ENCODE measurements at places on chromosomes 12 and 14. TPM values are rescaled to one million over a fixed set of nuclear protein-coding genes. Genes with fewer than 3 reads are reported as not detected.

- peak; percentile 40 for DNase-seq
- peaks cover 3% of the 10 kb centered on the region for H3K36me3 ChIP-seq
- H3K27ac ChIP-seq: no peak overlapping the region
- H3K27me3 ChIP-seq: no peaks in the 10 kb centered on the region
- peaks cover 42% of the 10 kb centered on the region for H3K4me1 ChIP-seq
- H3K4me3 ChIP-seq: no peak overlapping the region
Observed at GRCh38 chr14:100372357-100373048, 49.4 kb downstream of the SLC25A47 start.

DNA sequence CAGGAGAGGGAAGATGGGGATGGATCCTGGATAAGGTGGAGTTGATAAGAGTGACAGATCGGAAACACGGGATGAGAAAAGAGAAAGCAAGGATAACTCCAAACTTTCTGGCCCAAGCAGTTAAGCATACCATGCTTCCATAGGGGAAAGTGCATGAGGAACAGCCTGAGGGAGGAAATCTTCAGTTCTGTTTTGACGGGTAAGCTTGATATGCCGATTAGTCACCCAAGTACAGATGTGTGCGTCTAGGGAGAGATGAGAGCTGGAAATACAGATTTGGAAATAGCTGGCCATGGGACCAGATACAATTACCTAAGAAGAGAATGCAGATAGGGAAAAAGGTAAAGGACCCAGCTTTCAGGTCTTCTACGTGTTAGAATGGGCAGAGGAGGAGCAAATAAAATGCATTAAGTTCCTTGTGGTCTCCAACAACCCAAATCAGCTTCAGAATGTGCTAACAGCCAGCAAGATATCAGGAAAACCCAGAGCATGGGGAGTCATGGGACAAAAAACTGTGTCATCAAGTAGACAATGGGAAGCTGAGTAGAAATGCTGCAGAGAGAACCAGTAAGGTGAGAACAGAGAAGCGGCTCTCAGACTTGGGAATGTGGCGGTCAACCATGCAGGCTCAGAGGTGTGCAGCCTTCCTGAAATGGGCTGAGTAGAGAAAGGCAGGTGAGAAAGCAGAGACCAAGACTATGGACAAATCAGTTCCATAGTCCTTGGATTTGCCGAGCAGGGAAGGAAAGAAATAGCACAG lies 56.3 kb downstream of the PPP1R36 start:
- no peaks in the 10 kb centered on the region for H3K36me3 ChIP-seq
- H3K4me1 ChIP-seq: no peaks in the 10 kb centered on the region
- no peak overlapping the region for H3K27ac ChIP-seq
- DNase-seq: no peak

- no peak for DNase-seq
- no peak overlapping the region for H3K4me3 ChIP-seq
- no peak overlapping the region for H3K27ac ChIP-seq
- H3K27me3 ChIP-seq: no peaks in the 10 kb centered on the region
- H3K36me3 ChIP-seq: no peaks in the 10 kb centered on the region
Observed at GRCh38 chr14:77605392-77605972, 11.0 kb downstream of the SPTLC2 start.

DNA sequence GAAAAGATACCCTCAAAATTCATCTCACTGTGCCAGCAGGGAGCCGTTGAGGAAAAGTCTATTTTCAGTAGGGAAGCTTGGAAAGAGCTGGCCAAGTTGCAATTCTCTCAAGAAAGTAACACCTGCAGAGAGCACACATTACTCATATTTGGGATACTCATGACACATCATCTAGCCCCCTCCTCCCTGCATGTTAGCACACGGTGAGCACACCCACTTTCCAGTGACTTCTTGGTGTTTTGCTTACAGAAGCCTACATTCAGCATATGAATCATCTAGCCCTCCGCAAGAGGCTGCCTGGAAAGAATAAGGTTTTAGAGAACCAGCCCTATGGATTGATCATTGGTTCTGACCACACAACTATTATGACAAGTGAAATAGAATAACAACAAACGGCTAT lies 124.5 kb downstream of the PTPRO start:
- H3K4me1 ChIP-seq: no peaks in the 10 kb centered on the region
- no peak overlapping the region for H3K27ac ChIP-seq

Gene NTS
- not detected for total RNA-seq

Gene FBLN5
- 27.6 TPM for total RNA-seq

- no peaks in the 10 kb centered on the region for H3K27me3 ChIP-seq
- no peaks in the 10 kb centered on the region for H3K36me3 ChIP-seq
- H3K27ac ChIP-seq: peak overlapping the region; percentile 81
- peak overlapping the region; percentile 96 for H3K4me3 ChIP-seq
Observed at GRCh38 chr12:753611-754472, 1.5 kb downstream of the WNK1 start.

Gene APOF
- total RNA-seq: not detected

GRCh38 chr12:98402091-98402490 lies 113.3 kb upstream of the TMPO start:
- H3K4me1 ChIP-seq: peaks cover 48% of the 10 kb centered on the region
- H3K36me3 ChIP-seq: no peaks in the 10 kb centered on the region
- no peak overlapping the region for H3K27ac ChIP-seq
- no peaks in the 10 kb centered on the region for H3K27me3 ChIP-seq
- no peak overlapping the region for H3K4me3 ChIP-seq
- no peak for DNase-seq

Gene PITPNM2
- 15.9 TPM for total RNA-seq

DNA sequence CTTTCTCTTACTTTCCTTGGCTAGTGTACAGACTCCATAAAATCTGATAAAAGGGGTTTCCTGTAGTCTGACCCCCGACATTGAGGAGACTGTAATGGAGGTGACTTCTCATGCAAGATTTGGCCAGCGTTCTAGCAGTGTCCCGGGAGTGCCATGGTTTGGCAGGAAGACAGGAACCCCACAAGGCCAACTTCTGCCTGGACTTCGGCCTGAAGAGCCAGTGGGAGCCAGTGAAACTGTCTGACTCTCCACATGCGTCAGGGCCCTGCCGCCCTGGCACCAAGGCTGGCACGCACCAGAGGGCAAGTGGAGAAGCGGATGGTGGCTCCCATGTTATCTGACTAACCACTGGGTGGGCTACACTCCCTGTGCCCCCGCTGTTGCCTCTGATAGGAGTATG lies 70.5 kb downstream of the TMEM260 start:
- H3K4me3 ChIP-seq: no peak overlapping the region
- no peaks in the 10 kb centered on the region for H3K36me3 ChIP-seq
- no peaks in the 10 kb centered on the region for H3K27me3 ChIP-seq
- H3K27ac ChIP-seq: no peak overlapping the region

Gene SLCO1B1
- total RNA-seq: not detected

DNA sequence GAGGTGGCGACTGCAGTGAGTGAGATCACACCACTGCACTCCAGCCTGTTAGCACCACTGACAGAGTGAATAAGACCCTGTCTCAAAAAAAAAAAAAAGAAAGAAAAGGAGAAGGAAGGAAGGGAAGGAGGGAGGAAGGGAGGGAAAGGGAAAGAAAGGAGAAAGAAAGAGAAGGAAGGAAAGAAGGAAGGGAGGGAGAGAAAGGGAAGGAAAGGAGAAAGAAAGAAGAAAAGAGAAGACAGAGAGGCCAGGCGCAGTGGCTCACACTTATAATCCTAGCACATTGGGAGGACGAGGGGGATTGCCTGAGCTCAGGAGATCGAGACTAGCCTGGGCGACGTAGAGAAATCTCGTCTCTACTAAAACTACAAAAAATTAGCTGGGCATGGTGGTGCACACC lies 13.2 kb downstream of the DCAF5 start:
- no peaks in the 10 kb centered on the region for H3K27me3 ChIP-seq

Gene OR4K15
- total RNA-seq: not detected

DNA sequence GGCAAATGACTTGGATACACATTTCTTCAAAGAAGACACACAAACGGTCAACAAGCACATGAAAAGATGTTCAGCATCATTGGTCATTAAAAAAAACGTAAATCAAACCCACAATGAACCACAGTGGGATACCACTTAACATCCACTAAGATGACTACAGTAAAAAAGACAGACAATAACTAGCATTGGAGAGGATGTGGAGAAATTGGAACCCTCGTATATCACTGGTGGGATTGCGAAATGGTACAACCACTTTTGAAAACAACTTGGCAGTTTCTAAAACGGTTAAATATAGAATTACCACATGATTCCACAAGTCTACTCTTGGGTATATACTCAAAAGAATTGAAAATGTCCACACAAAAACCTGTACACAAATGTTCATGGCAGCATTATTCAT lies 25.2 kb upstream of the PPFIBP1 start:
- no peak overlapping the region for H3K4me3 ChIP-seq
- no peaks in the 10 kb centered on the region for H3K4me1 ChIP-seq
- DNase-seq: no peak
- no peaks in the 10 kb centered on the region for H3K36me3 ChIP-seq
- no peak overlapping the region for H3K27ac ChIP-seq

Gene DAD1
- total RNA-seq: 304 TPM

- no peaks in the 10 kb centered on the region for H3K36me3 ChIP-seq
- no peak overlapping the region for H3K27ac ChIP-seq
- DNase-seq: no peak
- no peaks in the 10 kb centered on the region for H3K4me1 ChIP-seq
- no peaks in the 10 kb centered on the region for H3K27me3 ChIP-seq
Observed at GRCh38 chr12:123050913-123051312, 70.4 kb downstream of the ARL6IP4 start.

DNA sequence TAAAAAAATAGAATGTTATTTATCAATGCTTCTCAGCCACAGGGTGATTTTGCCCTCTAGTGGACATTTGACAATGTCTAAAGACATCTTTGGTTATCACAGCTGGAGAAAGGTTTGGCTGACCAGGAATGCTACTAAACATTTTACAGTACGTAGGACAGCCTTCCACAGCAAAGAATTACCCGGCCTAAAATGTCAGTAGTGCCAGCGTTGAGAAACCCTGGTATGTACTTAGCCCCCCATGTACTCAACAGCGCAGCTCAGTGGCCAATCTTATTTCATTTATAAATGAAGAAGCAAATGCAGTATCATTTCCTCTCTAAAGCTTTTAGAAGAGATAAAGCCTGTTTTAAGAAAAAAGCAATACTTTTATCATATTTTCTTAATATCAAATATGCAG lies 5.8 kb downstream of the MARK3 start:
- no peaks in the 10 kb centered on the region for H3K36me3 ChIP-seq
- no peak overlapping the region for H3K4me3 ChIP-seq
- no peak overlapping the region for H3K27ac ChIP-seq
- DNase-seq: peak; percentile 80

DNA sequence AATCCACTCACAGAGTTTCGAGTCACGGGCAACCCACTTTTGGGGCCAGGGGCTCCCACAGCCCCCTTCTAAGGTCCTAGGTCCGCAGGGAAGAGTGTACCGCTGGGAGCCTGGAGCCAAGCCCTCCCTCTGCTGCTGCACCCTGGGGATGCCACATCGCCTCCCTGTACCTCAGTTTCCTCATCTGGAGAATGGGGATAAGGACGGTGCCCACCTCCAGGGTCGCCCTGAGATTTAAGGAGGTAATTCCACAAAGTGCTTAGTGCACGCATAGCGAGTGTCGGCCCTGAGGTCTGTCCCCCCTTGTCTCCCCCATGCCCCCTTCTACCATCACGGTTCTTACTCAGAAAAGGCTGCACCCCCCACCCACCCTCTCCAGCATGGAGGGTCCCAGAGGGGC lies 35.5 kb downstream of the NCOR2 start:
- no peaks in the 10 kb centered on the region for H3K4me1 ChIP-seq
- no peaks in the 10 kb centered on the region for H3K27me3 ChIP-seq
- no peak for DNase-seq
- H3K36me3 ChIP-seq: no peaks in the 10 kb centered on the region
- H3K27ac ChIP-seq: no peak overlapping the region

DNA sequence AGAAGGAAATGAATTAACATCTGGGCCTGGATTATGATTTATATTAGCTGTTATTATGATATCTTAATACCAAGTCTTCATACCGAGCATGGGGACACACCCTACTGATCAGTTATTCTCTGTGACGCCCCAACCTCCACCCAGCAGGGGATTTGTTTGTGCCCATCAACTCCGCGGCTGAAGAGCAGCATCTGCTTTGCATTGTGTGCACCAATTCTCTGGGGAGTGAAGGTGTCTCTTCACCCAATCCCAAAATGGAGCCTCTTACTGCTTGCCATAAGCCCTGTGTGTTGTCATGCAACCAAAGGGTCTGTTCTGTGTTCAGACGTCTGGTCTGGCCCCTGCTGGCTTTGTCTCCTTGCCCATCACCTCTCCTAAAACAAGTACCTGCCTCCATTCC lies 25.4 kb downstream of the DHRS2 start:
- no peaks in the 10 kb centered on the region for H3K36me3 ChIP-seq
- no peaks in the 10 kb centered on the region for H3K4me1 ChIP-seq
- no peak overlapping the region for H3K27ac ChIP-seq
- H3K27me3 ChIP-seq: no peaks in the 10 kb centered on the region
- no peak for DNase-seq

DNA sequence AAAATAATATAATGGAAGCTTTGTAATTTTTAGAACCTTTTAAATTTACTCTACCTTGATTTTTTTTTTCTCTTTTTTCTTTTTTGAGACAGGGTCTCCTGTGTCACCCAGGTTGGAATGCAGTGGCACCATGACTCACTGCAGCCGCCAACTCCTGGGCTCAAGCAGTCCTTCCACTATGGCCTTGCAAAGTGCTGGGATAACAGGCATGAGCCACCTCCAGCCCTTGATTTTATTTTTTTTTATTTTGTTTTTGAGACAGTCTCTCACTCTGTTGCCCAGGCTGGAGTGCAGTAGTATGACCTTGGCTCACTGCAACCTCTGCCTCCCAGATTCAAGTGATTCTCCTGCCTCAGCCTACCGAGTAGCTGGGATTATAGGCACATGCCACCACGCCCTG lies 65.3 kb upstream of the TRAF3 start:
- H3K27ac ChIP-seq: no peak overlapping the region
- no peak overlapping the region for H3K4me3 ChIP-seq
- no peak for DNase-seq

Gene POLR3B
- 12.3 TPM for total RNA-seq

Gene GPR68
- 0.51 TPM for total RNA-seq

Gene MMP17
- total RNA-seq: 10.8 TPM

Gene AHNAK2
- total RNA-seq: 68.7 TPM

DNA sequence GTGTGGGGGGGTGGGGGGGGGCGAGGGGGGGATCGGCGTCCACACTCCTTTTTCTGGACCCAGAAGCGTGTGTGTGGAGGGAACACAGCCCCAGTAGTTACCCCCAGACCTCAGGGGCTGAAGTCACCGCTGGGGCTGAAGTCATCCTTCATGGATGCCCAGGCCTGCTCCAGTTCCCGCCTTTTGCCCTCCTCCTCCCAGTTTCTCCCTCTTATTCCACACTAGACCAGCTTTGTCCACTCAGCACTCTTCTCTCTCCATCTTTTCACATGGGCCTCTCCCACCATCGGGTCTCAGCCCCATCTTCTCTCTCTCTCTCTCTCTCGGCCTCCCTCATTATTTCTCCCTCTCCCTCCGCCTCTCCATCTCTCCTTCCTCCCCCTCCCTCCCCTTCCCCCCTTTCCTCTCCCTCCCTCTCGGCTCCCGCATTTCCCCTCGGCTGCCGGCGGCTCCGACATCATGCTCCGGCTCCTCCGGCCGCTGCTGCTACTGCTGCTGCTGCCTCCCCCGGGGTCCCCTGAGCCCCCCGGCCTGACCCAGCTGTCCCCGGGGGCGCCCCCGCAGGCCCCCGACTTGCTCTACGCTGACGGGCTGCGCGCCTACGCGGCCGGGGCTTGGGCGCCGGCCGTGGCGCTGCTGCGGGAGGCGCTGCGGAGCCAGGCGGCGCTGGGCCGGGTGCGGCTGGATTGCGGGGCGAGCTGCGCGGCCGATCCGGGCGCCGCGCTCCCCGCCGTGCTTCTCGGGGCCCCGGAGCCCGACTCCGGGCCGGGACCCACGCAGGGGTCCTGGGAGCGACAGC lies at the start of gene P3H3:
Gene P3H3, plus strand, starts transcription at position 426 of the 799 bp plus-strand sequence. Its CDS starts 34 bp downstream, at position 460.
- H3K36me3 ChIP-seq: peaks cover 8% of the 10 kb centered on the region
- peaks cover 20% of the 10 kb centered on the region for H3K4me1 ChIP-seq
- H3K27me3 ChIP-seq: no peaks in the 10 kb centered on the region
- H3K27ac ChIP-seq: peak within 1 kb of the TSS; percentile 29
